Hematopoietic multipotent progenitor cell treated with erythropoietin and hydrocortisone succinate and interleukin-3 and kit ligand, for 4 days (in vitro differentiated cells): ENCODE measurements at places on chromosomes 2 and 18.

DNA sequence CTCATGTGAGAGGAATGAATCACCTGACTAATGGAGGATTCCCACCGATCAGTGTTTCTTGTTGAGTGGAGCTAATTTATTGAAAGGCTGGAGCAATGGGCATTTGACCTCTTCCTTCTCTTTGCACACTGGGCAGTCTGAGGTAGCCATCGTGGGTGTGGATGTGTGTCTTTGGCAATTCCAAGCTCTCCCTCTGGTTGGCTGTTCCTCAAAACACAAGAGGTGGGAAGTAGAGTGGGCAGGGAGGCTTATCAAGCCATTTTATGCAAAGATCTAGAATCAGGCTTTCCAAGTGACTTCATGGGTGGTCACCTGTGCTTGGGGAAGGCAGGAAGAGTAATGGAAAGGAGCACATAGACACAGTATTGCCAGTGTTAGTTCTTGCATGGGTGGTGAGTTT lies 154.8 kb downstream of the INSIG2 start:
- no peak for DNase-seq

GRCh38 chr18:35239314-35239713 lies 1.5 kb upstream of the ZNF397 start:
- no peak for DNase-seq

- DNase-seq, result no peak
Observed at GRCh38 chr18:35982409-35983114, 10.1 kb downstream of the RMP24 start.

GRCh38 chr18:59469463-59470180 lies 110.6 kb upstream of the LMAN1 start:
- DNase-seq, result no peak
